ENCODE measurements at places on chromosomes 5 and 9.

- DNase-seq, result no peak
These were observed 58.1 kb upstream of the SV2C start for GRCh38 chr5:76025069-76025468.

DNA sequence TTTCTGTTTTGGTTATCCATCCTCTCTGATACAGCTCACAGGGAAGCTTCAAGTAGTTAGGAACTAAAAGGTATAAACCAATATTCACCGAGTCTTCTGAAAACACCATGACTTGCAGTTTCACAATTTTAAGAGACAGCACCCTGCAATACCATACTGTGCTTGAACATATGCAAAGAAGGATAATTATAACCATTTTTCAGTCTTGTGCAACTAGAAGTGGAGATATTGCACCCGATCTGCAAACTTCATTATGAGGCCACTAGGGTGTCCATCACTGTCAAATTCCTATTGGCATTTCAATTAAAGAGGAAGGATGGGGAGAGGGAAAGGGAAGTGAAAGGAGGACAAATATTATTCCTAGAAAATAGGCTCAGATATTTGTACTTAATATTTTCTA is 32.4 kb upstream of the CEP120 start:
- no peak for DNase-seq

GRCh38 chr5:158538506-158539074 is 561.1 kb downstream of the EBF1 start:
- DNase-seq, result no peak

- no peak for DNase-seq
These were observed 19.4 kb downstream of the CDKN2AIPNL start for GRCh38 chr5:134392301-134392700.

- DNase-seq, result peak; percentile 11
These were observed 123.0 kb upstream of the FSTL4 start for GRCh38 chr5:133735346-133735745.
